ENCODE measurements at places on chromosomes 16 and 17. TPM values are rescaled to one million over a fixed set of nuclear protein-coding genes. Genes with fewer than 3 reads are reported as not detected.

- DNase-seq, result no peak
These were observed 21.1 kb downstream of the CBFA2T3 start for GRCh38 chr16:88955906-88956305.

- DNase-seq, result peak; percentile 38
These were observed at the start of gene WNT9B for GRCh38 chr17:46851029-46851741. WNT9B (plus strand) TSS chr17:46851583; CDS start chr17:46851639, 56 bp downstream.

DNA sequence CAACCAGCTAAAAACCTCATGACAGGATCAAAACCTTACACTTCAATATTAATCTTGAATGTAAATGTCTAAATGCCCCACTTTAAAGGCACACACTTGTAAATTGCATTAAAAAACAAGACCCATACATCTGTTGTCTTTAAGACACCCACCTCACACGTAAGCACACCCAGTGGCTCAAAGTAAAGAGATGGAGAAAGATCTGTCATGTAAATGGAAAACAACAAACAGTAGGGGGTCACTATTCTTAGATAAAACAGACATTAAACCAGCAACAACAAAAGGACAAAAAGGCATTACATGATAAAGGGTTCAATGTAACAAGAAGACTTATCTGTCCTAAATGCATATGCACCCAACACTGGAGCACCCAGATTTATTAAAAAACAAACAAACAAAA lies 35.6 kb downstream of the SDR42E1 start:
- DNase-seq, result no peak

- no peak for DNase-seq
These were observed 1.1 kb downstream of the FOXL1 start for GRCh38 chr16:86579268-86580062.

- DNase-seq, result peak; percentile 58
These were observed 14.7 kb downstream of the C1QTNF1 start for GRCh38 chr17:79038545-79039135.

DNA sequence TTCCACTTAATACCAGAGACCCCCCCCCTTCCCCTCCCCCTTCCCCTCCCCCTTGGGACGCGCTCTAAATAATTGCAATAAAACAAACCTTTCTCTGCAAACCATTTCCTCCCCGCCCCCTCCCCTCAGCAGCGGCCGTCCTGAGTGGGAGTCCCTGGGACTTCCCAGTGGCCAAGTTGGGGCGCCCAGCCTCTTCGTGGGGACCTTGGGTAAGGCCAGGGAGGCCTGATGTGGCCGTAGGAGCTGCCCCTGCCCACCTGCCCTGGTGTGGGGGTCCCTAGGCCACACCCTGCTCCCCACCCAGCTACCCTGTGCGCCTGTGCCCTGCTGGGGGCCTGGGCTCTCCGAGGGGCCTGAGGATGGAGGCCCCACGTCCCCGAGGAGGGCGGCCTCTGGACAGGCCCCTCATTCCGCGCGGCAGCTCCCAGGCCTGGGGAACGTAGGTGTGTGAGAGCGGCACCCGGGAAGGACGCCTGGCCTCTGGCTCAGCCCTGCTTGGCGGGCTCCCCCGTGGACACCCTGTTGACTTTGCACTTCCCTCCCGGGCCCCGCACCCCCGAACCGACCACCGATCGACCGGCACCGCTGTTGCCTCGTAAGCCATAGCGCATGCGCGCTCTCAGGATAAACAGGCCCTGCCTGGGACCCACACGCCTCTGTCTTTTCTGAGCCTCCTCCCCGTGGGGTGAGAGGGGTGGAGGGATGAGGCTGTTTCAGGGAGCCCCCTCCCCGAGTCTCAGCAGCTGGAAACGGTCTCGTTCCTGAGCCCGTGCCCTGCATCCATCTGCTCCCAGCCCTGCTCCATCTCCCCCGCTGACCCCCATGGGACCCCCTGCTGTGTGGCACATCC lies 9.0 kb downstream of the NTHL1 start:
- peak; percentile 74 for DNase-seq

- no peak for DNase-seq
These were observed 1.1 kb upstream of the USP32 start for GRCh38 chr17:60392845-60393702.

DNA sequence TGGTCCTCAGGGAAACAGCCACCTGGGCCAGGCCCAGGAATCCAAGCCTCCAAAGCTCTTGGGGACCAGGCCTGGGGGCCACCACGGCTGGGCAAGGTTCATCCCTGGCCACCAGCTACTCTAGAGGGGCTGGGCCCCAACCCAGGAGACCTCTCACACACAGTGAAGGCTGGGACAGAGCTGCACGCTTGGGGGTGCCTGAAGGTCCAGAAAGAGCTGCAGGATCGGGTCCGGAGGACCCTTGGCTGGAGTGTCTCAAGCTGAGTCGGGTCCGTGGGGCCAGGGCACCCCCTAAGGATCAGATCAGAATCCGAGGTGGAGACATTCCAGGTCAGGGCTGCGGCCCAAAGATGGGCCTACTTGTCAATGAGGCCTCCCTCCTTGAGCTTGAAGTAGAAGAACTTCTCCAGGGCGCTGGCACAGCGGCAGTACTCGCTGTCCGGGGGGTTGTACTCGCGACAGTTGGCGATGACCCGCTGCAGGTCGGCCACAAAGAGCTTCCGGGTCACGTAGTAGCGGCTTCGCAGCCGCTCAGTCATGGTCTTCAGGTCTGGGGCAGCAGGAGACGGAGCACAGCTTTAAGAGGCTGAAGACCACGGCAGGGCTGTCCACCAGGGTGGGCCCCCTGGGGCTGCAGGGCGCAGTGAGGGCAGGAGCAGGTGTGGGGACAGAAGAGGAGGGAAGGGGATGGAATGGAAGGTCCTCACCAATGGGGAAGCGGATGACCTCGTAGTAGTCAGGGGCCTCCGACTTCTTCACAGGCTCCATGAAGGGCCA lies 967 bp upstream of the DHX58 start:
- DNase-seq, result no peak

DNA sequence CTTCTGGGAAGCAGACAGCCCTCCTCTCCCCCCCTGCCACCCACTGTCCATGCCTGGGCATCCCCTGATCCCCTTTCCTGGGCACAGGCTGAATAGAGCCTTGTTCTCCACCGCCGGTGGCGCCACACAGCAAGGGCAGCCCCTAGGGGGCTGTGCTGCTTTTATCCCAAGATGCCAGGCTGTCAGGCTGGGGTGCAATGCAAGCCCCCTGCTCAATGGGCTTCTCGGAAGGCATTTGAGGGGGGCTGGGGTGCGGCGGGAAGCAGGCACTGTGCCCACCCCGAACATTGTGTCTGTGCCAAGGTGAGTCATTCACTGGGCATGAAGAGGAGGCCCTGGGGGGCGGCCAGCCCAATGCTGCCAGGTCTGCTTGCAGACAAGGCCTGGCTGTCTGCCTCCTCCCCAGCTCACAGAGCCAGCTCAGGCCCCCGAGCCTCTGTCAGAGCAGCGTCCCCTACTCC lies 1.5 kb upstream of the GFAP start:
- peak; percentile 88 for DNase-seq

DNA sequence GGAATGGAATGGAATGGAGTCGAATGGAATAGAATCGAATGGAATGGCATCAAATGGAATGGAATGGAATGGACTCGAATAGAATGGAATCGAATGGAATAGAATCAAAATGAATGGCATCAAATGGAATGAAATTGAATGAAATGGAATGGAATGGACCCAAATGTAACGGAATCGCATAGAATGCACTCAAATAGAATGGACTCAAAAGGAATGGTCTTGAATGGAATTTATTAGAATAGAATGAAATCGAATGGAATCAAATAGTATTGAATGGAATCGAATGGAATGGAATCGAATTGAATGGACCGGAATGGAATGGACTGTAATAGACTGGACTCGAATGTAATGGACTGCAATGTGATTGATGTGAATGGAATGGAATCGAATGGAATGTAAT lies 501.4 kb upstream of the WSB1 start:
- no peak for DNase-seq

Gene HBA1
- 48.9 TPM for total RNA-seq

Gene CARD14
- total RNA-seq, result not detected

Gene SPATA22
- 0.50 TPM for total RNA-seq

Gene ESRP2
- 0.87 TPM for total RNA-seq

Gene HERPUD1
- total RNA-seq, result 129 TPM
